Right hindlimb (tissue), 1 donor: ENCODE measurements at places on chromosomes 12 and 14.
A peak's percentile ranks its signal among the peaks of the same experiment; 100 is the strongest.

GRCh38 chr12:57621497-57622292, 10.5 kb downstream of the ARHGEF25 start:
- DNase-seq, result peak; percentile 73

DNA sequence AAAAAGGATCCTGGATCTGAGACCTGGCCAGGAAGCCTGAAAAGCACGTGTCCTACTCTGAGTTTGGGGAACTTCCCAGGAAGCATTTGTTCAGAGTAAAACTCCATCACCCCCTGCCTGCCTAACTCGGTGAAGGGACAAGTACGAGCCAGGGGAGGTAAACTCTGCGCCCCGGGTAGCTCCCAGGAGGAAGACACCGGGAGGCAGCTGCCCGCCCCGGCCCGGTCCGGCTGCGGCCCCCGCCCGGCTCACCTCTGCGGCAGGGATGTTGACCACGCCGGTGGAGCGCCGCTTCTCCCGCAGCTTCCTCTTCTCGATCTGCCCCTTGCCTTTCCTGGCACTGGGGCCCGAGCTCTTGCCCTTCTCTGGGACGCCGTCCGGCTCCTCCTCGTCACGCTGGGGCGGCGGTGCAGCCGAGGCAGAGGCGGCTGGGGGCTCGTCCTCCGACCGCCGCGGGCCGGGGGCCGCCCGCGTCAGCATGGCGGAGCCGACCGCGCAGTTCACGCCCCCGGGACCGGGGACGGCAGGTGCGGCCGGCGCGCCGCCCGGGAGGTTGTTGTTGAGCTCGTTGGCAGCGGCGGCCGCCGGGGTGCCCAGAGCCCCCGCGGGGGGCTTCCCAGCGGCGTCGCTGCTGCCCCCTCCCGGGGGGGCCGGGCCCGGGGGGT, 1.2 kb downstream of the PAWR start:
- DNase-seq, result peak; percentile 44

DNA sequence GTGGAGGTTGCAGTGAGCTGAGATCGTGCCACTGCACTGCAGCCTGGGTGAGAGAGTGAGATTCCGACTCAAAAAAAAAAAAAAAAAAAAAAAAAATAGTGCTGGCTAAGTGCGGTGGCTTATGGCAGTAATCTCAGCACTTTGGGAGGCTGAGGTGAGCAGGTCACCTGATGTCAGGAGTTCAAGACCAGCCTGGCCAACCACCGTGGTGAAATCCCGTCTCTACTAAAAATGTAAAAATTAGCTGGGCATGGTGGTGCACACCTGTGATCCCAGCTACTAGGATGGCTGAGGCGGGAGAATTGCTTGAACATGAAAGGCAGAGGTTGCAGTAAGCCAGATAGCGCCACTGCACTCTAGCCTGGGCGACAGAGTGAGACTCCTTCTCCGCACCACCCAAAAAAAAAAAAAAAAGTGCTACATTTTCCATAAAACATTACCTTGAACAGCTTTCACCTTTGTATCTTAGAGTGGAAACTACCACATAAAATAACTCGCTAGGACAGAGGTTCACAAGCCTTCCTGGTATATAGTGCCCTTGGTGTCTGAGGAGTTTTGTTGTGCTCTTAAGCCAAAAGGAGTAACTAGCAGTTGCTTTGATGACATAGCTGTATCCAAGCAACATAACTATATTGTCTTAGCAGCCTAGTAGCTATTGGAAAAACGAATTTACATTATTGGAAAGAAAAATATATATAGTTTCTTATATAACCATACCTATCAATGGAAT, 11.1 kb downstream of the PTGES3 start:
- DNase-seq, result no peak

GRCh38 chr12:42145197-42145549, 499 bp upstream of the GXYLT1 start:
- no peak for DNase-seq

- no peak for DNase-seq
Measured at GRCh38 chr12:131261906-131262305, 308.2 kb downstream of the ADGRD1 start.

- DNase-seq, result no peak
Measured at GRCh38 chr14:98844456-98844855, 427.5 kb downstream of the BCL11B start.

DNA sequence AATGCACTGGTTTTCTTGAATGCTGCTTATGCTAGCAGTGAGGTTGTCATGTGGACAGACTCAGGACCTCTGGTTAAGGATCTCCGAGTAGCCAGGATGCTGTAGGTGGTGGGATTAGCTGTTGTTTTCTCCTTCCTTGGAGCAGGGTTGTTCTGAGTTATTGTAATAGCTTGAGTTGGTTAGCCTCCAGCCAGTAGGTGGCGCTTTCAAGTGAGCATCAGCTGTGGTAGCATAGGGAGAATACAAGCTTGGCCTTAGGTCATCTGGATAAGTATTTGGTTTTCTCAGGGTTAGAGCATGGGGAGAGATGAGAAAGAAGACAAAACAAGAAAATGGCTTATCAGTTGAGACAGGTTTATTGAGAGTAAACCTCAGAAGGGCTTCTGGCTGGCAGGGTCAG, 299.7 kb upstream of the FBXO33 start:
- DNase-seq, result no peak
